ENCODE measurements at places on chromosomes 11 and 22.
A peak's percentile ranks its signal among the peaks of the same experiment; 100 is the strongest.

- DNase-seq = no peak
Observed at GRCh38 chr22:38652859-38653258, 3.3 kb downstream of the FAM227A start.

DNA sequence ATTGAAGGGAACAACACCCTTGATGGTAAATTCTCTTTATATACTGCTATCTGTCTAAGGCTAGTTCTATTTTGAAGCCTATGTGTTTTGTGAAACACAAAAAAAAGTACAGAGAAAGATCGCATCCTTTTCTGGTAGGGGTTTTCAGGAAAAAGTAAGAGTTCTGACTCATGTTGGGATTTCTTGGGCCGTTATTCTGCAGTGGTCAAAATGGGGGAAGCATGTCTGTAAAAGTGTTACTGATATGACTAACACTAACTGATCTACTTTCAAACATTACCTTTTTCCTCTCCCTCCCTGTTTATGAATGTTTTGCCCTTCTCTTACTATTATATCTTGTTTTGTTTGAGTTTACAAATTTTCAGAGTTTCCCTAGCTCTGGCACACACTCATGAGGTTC, 53.9 kb downstream of the CTNND1 start:
- no peak for DNase-seq

- peak; percentile 95 for DNase-seq
Observed at GRCh38 chr11:11407065-11407762, 54.2 kb upstream of the CSNK2A3 start.

DNA sequence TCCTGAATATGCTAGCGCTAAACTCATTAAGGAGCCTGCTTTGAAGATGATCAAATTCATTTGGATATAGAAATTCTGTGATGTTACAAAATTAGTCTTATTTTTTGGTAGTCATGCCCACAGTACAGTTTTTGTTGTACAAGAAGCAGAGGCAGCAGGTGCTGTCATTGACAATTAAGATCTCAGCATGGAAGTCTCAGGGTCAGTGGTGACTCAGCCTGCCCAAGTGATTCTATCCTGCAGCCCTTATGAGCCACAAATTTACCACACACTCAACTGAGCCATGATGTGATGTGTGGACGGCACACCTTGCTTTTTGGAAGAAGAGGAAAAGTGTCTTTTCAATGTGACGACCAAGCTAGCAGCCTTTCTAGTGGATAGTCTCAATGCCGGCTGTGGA, 153.6 kb upstream of the SORL1-AS1 start:
- no peak for DNase-seq
